T-cell (primary cell): ENCODE measurements at places on chromosomes 1 and 21.

GRCh38 chr1:44678626-44679025 is 4.1 kb downstream of the ARMH1 start:
- no peak overlapping the region for H3K4me3 ChIP-seq
- H3K36me3 ChIP-seq = no peaks in the 10 kb centered on the region
- H3K27ac ChIP-seq = no peak overlapping the region
- H3K27me3 ChIP-seq = no peaks in the 10 kb centered on the region
- no peaks in the 10 kb centered on the region for H3K4me1 ChIP-seq

GRCh38 chr1:5748286-5749225 is 243.7 kb downstream of the NPHP4 start:
- H3K27me3 ChIP-seq = no peaks in the 10 kb centered on the region
- no peaks in the 10 kb centered on the region for H3K36me3 ChIP-seq
- H3K4me1 ChIP-seq = no peaks in the 10 kb centered on the region
- H3K27ac ChIP-seq = no peak overlapping the region
- no peak overlapping the region for H3K4me3 ChIP-seq

DNA sequence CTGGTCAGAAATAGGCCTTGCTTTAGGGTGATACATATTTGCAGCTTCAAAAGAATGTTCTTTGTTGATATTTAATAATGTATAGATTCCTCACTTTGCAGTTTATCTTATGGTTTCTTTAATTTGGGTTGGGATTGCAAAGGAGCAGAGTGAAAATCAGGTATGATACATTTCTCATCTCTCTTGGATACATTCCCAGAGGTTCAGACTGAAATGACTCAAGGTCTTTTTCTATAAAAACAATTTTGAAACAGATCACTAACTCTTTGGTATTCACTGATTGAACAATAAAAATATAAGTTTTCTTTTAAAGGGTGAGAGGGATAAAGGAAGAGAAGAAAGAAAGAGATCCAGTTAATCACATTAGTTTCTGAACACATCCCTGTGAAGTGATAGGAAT is 606.5 kb upstream of the CAMK1G start:
- no peaks in the 10 kb centered on the region for H3K27me3 ChIP-seq
- H3K4me3 ChIP-seq = no peak overlapping the region
- H3K36me3 ChIP-seq = no peaks in the 10 kb centered on the region
- no peak for DNase-seq
- no peak overlapping the region for H3K27ac ChIP-seq

DNA sequence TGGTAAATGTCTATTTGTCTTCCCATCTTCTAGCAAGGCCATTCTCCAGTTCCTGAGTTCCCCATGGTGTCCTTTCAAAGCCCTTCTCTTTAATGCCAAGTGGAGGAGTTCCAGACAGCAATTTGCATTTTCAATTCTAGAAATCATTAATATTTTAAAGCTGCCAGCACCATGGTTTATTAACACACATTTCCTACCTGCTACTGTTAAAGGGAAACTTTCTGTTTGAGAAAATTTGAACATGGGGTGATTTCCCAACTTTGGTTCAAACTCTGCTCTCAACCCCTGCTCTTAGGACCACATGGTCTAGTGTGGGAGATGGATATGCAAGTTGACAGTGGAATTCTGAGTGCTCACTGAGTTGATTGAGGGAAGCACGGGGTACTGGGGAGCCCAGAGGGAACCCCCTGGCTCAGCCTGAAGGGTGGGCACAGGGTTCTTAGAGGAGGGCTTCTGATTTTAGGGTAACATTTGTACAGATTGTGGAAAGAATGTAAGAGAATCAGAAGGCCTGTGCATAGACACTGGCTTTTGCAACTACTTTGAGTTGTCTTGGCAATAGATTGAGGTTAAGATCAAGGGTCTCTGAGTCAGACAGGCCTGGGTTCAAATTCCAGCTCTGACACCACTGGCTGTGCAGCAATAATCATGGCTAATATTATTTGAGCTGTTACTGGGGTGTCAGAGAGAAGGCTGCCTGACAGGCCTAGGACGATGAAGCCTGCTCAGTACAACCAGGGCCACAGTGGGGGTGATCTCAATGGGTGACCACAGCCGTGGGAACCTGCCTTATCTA is 97.8 kb downstream of the BEND5 start:
- no peaks in the 10 kb centered on the region for H3K36me3 ChIP-seq
- no peak overlapping the region for H3K27ac ChIP-seq
- no peaks in the 10 kb centered on the region for H3K4me1 ChIP-seq
- DNase-seq = no peak
- H3K27me3 ChIP-seq = peaks cover 9% of the 10 kb centered on the region
- no peak overlapping the region for H3K4me3 ChIP-seq

GRCh38 chr1:178120088-178120487 is 26.2 kb downstream of the RASAL2 start:
- H3K27me3 ChIP-seq = no peaks in the 10 kb centered on the region
- H3K4me1 ChIP-seq = no peaks in the 10 kb centered on the region
- H3K4me3 ChIP-seq = no peak overlapping the region
- no peak for DNase-seq
- H3K27ac ChIP-seq = no peak overlapping the region
- H3K36me3 ChIP-seq = no peaks in the 10 kb centered on the region

DNA sequence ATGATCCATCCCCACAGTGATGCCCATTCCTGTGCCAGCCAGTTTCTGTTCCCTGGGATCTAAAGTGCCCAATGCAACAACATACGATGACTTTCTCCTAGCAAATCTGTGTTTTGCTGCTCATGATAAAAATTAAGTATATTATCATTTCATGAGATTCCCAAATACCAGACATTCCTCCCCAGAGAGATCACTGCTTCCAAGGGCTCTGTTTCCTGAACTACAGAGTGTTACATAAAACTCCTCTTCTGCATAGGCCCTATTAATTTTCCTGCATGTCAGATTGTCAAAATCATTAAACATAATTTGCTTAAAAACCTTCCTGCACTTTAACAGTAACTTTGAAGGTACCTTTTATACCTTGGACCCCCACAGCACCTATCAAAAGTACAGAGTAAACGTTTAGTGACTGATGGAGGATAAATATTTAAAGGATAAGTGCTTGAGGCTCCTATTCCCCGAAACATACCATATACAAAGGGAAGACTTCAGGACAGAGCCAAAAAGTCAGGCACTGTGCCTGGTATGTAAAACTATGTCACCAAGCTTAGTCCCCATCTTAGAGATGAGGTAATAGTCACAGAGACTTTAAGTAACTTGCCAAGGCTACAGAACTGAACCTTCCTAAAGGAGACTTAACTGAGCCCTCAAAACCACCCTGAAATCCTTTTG is 50.2 kb downstream of the SLC25A24 start:
- DNase-seq = no peak
- H3K27me3 ChIP-seq = no peaks in the 10 kb centered on the region
- no peaks in the 10 kb centered on the region for H3K4me1 ChIP-seq
- no peak overlapping the region for H3K27ac ChIP-seq

GRCh38 chr1:157113631-157114030 is 14.0 kb upstream of the ETV3L start:
- H3K4me3 ChIP-seq = no peak overlapping the region
- no peaks in the 10 kb centered on the region for H3K36me3 ChIP-seq
- peaks cover 38% of the 10 kb centered on the region for H3K27me3 ChIP-seq
- peaks cover 10% of the 10 kb centered on the region for H3K4me1 ChIP-seq
- DNase-seq = no peak

DNA sequence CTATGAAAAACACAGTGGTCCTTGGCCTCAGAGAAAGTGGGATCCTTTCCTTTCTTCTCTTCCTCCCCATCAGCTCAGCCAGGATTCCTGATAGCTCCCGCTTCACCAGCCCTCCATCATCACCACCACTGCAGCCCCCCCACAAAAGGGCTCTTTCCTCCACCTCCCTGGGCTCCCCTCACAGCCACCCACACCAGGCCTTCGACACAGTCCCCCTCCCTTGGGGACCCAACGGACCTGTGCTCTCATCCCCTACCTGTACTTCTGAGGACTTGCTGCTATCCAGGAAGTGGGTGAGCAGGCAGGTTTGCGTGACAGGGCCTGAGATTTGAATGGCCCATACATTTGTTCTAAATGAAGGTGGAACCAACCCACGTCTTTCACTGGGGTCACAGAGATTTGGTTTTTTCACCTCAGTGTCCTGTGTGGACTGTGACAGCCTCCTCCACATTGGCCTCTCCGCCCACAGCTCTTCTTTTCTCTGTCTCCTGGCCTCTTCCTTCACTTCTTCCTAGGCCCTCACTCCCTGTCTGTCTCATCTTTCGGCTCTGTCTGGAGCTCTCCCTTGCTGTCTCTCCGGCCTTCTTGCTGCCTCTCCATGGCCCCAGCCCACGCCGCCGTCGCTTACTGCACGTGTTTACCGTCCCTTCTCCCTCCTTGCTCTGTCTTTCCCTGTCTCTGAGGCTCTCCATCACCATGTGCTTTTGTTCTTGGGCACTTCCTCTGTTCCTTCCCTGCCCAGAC is 238.6 kb downstream of the FOXD2 start:
- no peaks in the 10 kb centered on the region for H3K4me1 ChIP-seq
- H3K27ac ChIP-seq = no peak overlapping the region
- no peaks in the 10 kb centered on the region for H3K36me3 ChIP-seq
- H3K4me3 ChIP-seq = no peak overlapping the region

DNA sequence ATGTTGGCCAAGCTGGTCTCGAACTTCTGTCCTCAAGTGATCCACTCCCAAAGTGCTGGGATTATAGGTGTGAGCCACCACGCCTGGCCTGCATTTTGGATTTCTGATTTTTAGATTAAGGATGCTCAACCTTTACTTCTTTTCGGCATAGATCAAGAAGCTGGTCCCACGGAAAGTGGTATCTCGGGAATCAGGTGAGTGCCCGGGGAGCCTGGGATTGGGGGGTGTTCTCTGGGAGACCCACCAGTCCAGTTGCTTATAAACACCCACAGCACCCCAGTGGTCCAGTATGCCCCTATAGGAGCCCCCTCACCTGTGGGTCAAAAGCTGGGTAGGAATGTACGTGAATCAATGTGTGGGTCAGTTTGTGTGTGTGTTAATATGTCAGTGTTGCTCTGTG is 3.2 kb downstream of the SH3D21 start:
- H3K4me3 ChIP-seq = no peak overlapping the region
- no peak overlapping the region for H3K27ac ChIP-seq
- peaks cover 7% of the 10 kb centered on the region for H3K4me1 ChIP-seq
- no peak for DNase-seq

GRCh38 chr1:219771080-219771479 is 157.3 kb downstream of the SLC30A10 start:
- no peaks in the 10 kb centered on the region for H3K36me3 ChIP-seq
- H3K27me3 ChIP-seq = no peaks in the 10 kb centered on the region
- H3K4me3 ChIP-seq = no peak overlapping the region
- no peaks in the 10 kb centered on the region for H3K4me1 ChIP-seq
- no peak for DNase-seq

DNA sequence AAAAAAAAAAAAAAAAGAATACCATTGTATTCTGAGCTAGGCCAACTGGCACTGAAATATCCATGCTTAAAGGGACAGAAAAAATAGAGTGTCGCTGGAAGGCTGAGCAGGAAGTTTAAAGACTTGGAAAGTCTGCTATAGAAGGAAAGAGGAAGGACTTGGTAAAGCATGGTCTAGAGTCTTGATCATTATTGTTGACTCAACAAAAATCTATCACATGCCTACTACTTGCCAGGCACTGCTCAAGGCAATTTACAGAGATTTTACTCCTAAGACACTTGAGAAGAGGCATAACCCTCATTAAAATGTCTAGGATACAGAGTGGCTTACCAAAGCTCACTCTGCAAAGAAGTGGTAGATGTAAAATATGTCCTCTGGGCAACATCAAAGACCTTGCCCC is 324.0 kb upstream of the DAB1 start:
- no peak for DNase-seq
- H3K27me3 ChIP-seq = peaks cover 2% of the 10 kb centered on the region
- no peak overlapping the region for H3K4me3 ChIP-seq
- H3K27ac ChIP-seq = no peak overlapping the region

DNA sequence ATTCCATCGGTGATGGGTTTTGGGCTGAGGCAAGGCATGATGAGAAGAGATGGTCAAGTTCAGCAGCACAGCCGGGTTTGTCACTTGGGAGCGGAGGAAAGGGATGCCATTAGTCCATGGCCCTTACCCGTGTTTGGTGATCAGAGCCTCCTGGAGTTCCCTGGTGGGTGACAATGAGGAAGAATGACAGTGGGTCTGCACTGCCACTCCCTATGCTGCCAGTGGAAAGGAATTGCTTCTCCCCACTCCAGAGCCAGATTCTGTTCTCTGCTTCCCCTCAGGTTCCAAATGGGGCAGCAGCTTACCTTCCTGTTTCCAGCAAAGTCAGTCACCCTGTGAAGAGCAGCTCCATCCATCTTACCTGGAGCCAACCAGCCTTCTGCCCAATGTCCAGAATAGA is 393.1 kb downstream of the PTPRU start:
- H3K36me3 ChIP-seq = no peaks in the 10 kb centered on the region
- no peak overlapping the region for H3K4me3 ChIP-seq
- H3K4me1 ChIP-seq = no peaks in the 10 kb centered on the region
- no peak overlapping the region for H3K27ac ChIP-seq

DNA sequence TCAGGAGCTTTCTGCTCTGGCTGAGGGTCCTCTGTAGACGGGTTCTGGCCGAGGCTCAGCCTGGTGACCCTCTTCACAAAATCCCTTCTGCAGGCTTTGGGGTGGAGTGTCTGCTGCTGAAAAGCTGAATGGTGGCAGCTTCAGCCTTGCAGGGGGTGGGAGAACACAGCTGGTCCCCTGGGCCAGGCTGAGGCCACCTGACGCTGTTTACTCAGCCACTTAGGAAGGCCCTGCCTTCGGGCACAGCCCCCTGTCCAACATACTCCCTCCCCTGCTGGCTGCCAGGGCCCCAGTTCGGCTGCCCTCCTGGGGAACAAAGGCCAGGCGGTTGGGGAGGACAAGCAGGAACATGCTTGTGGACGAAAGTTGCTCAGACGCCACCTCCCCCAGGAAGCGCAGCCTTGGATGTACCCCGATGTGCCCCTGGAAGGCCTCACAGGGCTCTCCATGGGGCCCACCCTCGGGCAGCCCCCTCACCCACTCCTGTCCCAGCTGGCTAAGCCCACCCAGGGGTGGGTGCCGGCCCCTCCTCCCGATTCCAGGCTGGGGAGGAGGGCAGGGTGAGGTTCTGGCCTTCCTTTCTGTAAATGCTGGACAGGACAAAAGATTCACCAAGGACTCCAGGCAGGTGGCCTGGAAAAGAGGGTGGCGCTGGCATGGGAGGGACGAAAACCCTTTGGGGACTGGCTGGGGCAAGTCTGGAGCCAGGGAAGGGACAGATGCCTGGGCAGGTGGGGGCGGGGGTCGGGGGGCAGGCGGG is at the start of gene ANKRD65:
Gene ANKRD65, minus strand, starts transcription at position 130 of the 760 bp plus-strand sequence. CDS start 271 bp downstream, outside the sequence.
- H3K4me3 ChIP-seq = no peak within 1 kb of the TSS
- no peak within 1 kb of the TSS for H3K27ac ChIP-seq
- H3K4me1 ChIP-seq = no peaks in the 10 kb centered on the region
- H3K27me3 ChIP-seq = no peaks in the 10 kb centered on the region
- no peaks in the 10 kb centered on the region for H3K36me3 ChIP-seq

DNA sequence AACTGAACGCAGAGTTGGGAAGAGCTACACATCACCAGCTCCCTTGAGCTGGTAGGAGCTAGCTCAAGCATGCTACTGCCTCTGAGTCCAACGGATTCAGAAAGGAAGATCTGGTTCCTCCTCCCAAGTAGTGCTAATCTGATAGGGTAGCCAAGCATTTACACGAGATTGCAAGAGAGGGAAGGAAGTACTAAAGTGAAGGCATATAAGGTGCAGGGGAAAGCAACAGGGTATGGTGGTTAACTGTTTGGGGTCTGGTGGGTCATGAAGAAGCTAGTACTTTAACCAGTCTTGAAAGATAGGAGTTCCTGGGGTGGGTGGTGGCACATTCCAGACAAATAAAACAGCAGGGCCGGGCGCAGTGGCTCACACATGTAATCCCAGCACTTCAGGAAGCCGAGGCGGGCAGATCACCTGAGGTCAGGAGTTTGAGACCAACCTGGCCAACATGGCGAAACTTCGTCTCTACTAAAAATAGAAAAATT is 20.2 kb upstream of the ZNF436 start:
- H3K27me3 ChIP-seq = no peaks in the 10 kb centered on the region
- DNase-seq = no peak
- no peaks in the 10 kb centered on the region for H3K4me1 ChIP-seq
